GM12892 (cell line): ENCODE measurements at places on chromosomes 7 and 10.

DNA sequence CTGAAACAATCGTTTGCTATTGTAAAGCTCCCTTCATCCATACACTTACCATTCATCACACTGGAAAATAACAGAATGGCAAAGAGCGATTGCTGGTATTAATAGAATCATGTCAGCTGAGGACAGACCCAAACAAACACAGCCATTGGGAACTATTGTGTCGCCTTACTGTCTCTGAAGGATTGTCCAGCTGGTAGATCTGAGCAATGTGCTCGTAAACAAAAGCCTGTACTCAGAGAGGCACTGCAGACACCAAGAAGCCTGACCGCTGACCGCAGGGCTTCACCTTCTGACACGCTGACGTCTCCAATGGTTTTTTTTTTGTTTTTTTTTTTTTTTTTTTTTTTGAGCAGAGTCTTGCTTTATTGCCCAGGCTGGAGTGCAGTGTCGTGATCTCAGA lies 151.0 kb upstream of the FRMD4A start:
- no peak for DNase-seq

- peak; percentile 13 for DNase-seq
Measured at GRCh38 chr10:20970708-20971107, 73.6 kb upstream of the NEBL start.

- no peak for DNase-seq
Measured at GRCh38 chr10:14554091-14554490, 220.6 kb downstream of the FAM107B start.

GRCh38 chr10:61000769-61001730 lies 57.1 kb upstream of the RHOBTB1 start:
- DNase-seq = peak; percentile 4

DNA sequence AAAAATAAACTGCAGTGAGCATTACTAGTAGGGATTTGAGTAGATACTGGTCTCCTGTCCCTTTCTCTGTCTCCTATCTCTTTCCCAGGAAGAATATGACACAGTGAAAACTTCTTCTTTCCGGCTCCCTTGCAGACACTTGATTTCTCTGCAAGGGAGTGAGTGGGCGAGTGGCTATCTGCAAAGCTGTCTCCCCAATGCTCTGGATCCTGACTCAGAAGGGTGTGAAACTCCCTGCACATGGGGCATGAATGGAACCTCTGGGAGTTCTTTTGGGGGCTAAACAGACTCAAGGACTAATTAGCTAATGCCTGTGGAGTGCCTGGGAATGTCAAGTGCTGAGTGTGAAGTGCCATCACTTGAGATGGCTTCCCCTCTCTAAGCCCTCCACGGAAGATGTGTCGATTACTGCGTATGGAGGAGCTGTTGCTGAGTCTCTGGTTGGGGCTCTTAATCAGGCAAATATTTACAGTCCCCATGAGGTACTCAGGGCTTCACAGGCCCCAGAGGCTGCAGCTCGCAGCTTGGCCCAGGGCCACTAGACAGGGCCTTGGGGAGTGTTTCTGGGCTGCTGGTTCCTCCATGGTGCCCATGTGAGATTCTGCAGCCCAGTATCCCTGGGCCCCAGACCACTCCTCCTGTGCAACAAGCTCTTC lies 139.8 kb downstream of the RPS24 start:
- DNase-seq = no peak

GRCh38 chr10:101779544-101780186 lies 3.6 kb downstream of the NPM3 start:
- DNase-seq = peak; percentile 86

DNA sequence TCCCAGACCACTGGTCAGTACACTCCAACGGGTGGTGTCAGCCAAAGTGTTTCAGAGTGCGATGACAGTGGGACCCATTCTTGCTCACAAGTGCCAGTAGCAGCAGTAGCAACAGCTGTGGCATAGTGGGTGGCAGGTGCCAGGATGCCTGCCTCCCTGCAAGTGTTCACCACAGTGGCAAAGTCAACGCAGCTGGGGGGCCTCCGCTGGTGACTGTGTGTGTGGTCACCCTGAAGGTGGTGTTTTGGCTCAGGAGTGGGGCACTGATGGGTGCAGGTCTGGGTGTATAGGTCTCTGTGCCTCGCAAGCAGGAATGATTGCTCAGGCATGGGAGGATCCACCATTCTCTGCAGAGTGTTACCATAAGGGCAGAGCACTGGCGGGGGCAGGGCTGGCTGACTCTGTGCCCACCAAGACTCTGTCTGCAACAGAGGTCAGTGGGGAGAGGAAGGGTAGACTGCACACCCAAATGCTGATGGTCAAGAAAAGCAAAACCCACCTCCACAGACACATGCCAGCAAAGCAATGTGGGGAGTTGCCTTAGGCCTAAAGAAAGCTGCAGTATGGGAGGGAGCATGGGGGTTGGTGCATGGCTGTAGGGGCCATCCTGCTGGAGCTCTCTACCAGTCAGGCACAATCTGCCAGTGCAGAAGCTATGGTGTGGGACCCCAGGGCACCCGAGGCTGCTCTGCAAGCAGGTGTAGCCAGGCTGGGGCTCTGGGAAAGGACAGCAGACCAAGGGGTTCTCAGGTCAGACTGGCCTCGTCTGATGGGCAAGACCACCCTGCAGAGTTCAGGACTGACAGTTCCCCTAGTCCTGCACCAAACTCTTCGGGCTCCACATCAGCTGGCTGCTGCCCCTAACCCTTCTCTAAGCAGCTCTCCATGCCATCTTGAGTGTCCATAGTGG lies 368.1 kb downstream of the CTNNA3 start:
- DNase-seq = no peak

DNA sequence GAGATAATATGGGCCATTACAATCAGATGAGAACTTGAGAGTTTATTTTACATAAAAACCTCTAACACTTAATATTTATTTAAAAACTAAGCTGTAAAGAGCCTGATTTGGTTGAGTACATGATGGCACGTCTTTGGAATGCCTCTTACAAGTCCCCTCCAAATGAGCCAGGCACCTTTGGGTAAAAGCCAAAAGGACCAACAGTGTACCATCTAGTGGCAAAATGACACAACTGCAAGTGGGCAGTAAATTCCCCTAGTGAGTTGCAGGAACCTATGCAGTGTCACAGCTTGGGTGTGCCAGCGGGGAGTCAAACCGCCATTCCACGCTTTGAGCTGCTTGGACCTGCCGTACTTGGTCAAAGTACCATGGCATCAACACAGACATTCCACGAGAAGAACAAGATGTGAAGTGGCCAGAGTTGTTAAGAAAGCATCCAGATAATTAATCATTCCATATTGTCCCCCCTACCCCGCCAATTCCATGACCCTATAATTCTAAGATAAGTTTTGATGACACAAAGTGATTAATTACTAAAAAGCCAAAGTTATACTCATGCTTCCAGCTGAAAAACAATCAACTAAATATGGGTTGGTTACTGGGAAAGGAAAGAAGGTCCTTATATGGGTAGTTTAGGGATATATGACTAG lies 115.2 kb downstream of the SORBS1 start:
- DNase-seq = peak; percentile 35

- DNase-seq = no peak
Measured at GRCh38 chr7:135333946-135334345, 100.3 kb downstream of the STRA8 start.

DNA sequence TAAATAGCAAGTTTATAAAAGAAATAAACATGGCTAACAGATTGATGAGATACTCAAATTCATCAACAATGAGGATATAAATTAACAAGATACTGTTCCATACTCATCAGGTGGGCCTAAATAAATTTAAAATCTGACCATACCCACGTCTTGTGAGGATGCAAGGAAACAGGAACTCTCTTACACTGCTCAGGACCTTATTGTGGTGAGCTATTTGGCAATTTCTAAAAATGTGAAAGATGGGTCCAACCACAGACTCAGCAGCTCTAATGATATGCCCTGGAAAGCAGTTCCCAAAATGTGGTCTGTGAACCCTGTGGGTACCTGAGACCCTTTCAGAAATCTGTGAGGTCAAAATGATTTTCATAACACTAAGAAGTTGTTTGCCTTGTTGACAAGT lies 21.5 kb downstream of the RPP38 start:
- DNase-seq = no peak

DNA sequence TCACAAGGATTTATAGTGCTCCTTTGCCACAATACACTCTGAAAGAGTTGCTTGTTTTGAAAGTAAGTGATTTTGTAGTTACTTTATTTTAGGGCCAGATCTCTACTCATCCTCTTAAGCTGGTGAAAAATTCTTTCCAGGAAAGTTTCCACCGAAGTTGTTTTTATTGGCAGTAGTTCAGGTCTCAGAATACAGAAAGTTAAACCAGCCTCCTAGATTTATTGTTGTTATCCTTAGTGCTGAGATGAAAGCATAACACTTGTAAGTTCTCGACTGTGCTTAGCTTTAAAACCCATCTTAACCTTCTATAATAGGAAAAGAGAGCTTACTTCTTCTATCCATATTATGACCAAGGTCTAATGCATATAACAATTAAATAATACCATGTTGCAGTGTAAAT lies 5.5 kb downstream of the AP3M1 start:
- no peak for DNase-seq

DNA sequence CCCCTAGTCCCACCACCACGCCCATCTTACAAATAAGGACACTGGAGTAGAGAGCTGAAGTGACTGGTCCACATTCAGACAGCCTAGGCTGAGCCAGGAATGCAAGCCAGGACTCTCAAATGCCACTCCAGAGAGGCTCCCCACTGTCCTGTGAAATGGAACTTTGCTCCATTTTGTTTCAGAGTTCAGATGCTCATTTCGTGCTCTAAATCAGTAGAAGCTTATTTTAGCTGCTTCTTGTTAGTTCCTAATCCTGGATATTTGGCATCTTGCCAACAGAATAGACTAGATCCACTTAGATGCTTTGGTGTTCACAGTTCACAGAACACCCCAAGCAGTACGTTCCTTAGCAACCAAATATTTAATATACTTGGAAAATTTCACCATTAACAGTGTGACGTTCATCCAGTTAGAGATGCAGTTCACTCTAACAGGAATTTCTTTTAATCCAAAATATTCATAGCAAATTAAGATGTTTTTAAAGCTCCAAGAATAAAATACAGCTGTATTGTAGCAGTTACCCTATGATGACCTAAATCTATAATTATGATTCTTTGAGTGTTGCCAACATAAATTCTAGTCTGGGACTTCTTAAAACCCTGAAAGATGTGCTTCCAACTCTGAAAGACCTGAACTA lies 7.3 kb downstream of the MMP21 start:
- DNase-seq = no peak

- DNase-seq = peak; percentile 26
Measured at GRCh38 chr7:28096713-28097112, 83.9 kb downstream of the JAZF1 start.

GRCh38 chr7:72223351-72223750 lies 188.8 kb downstream of the CALN1 start:
- DNase-seq = no peak

DNA sequence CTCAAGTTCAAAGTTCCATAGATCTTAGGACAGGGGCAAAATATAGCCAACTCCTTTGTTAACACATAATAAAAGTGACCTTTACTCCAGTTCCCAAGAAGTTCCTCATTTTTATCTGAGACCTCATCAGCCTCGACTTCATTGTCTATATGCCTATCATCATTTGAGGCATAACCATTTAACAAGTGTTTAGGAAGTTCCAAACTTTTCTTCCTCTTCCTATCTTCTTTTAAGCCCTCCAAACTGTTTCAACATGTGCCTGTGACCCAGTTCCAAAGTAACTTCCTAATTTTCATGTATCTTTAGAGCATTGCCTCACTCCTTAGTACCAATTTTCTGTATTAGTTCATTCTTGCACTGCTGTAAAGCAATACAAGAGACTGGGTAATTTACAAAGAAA lies 569.1 kb downstream of the ANKRD7 start:
- DNase-seq = no peak

DNA sequence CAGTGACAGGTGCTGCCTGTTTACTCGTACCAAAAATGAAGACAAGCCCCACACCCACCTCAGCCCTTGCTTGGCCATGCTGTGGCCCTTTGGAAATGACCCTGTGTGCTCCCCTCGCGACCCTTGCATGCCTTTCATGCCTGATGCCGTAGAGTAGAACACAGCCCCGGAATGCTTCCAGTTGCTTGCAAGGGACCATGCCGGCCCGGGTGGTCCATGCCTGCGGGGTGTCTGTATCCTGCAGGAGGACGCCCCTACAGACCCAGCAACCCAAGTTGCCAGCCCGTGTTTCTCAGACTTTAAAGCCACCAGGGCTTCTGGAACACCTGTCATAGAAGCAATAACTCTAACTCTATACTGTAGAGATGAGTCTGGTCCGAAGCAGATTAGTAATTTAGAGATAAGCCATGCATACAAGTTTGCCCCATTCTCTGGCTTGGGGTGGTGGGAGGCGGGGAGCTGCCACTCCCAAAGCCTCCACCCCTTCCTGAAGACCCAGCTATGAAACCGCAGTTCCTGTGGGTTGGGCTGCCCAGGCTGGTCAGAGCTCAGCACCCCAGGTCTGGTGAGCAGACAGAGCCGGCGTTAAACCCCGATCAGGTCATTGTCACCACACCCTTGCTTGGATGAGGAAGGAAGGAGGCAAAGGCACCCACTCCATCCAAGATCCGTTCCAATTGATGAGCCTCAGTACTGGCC lies 143.5 kb downstream of the ADCY1 start:
- DNase-seq = no peak

DNA sequence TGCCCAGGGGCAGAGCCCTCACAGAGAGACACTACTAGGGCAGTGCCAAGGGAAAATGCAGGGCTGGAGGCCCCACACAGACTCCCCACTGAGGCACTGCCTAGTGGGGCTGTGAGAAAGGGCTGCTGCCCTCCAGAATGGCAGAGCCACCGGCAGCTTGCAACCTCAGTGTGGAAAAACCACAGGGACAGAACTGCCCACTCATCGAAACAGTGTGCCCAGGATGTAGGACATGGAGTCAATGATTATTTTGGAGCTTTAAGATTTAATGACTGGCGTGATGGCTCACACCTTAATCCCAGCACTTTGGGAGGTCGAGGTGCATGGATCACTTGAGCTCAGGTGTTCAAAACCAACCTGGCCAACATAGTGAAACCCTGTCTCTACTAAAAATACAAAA lies 27.5 kb upstream of the MSS51 start:
- no peak for DNase-seq

DNA sequence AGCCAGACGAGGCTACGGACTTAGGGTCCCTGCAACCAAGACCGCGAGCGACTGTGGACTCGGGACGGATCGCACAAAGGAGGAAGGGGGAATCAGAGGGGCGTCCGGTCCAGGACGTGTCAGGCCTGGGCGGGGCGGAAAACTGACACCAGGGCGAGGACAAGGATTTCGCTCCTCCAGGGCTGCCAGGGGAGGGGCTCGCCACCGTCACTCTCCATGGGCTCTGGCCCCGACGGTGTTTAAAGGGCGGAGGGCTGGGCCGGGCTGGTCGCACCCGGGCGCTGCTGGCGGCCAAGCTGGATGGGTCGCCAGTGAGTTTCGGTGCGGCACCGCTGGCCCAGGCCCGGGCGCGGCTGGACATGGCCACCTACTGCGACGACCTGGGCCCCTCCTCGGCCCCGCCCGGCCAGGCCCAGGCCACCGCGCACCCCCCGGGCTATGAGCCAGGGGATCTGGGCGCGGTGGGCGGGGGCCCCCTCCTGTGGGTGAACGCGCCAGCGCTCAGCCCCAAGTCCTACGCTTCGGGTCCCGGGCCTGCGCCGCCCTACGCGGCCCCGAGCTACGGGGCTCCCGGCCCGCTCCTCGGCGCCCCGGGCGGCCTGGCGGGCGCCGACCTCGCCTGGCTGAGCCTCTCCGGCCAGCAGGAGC lies at the start of gene FOXI2:
Gene FOXI2 (plus strand): TSS at position 271 of the 648 bp plus-strand sequence. CDS start 89 bp downstream, at position 360.
- no peak for DNase-seq
